Stimulated activated CD4-positive, alpha-beta T cell treated with anti-CD3 and anti-CD28 coated beads, Interleukin-4, amount 100 ng/mL, for 48 hours (primary cell): ENCODE measurements at places on chromosomes 12 and 14.

DNA sequence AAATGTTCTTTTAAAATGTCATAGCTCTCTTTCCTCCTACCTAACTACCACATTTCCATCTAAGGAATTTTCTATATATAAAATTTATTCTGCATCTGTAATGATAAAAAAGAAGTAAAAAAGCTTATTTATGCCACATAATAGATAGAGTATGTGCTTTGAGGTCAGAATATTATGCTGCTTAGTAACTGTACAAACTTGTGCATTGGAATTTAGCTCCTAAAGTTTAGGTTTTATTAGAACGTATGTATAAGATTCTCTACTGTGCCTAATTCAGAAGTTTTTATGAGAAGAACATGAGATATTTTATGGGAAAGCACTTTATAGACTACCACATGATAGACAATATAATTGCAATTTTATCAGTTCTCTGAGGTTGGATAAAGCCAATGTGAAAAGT lies 384.6 kb downstream of the SLC16A7 start:
- no peak for DNase-seq

- no peak for DNase-seq
Measured at GRCh38 chr12:25074954-25075353, 120.0 kb downstream of the DNAI7 start.

DNA sequence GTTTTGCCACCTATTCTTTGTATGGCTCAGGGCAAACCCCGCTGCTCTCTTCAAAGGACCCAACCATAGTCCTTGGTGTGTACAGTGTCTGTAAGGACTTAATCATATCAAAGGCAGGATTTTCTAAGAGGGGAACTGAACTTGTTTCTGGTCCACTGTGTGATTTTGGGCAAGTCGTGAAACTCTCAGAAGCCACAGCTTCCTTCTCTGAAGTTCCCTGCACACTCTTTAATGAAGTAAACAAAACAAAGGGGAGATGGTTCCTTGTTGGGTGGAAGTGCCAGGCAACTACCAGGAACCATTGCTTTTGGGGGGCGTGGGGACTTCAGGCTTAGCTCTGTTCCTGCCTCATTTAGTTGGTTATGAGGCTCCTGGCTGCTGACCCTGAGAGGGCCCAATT lies 152.4 kb downstream of the VRK1 start:
- DNase-seq, result no peak

DNA sequence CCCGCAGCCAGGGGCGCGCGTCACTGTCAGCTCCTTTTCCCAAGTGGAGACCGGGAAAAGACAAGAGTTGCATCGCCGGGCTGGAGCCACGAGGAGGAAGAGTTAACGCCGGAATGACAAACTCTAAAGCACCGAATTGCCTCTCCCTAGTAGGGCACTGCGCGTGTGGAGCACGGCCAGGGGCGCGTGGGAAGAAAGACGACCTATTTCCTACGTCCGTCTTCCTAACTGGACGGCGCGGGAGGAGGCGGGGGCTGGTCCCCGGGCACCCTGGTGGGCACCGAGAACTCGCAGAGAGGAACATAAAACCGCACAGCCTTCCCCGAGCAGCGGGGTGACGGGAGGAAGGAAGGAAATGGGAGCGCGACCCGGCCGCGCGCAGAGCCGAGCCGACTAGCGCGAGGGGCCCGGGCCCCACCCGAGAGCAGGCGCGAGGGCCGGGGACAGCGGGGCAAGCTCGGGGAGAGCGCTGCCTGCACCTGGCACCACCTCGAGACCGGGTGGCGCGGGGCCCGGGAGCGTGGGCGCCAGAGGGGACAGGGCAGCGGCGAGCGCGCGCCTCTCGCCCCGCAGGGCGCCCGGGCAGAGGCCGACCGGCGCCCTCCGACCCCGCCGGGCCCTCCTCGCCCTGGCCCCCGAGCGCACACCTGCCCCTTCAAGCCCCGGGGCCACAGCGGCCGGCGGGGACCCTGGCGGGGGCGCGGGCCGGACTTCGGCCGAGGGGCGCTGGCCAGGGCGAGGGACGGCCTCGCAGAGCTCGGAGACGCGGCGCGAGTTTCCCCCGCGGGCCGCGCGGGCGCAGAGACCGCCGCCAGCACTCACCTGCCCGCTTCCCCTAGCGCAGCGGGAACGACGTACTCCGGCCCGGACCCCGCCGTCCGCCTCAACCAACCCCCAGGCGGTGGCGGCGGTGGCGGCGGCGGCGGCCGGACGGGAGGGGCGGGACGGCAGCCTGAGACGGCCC lies at the start of gene SETD3:
Gene SETD3, minus strand, starts transcription at position 954 of the 964 bp plus-strand sequence. CDS start 15,054 bp downstream, outside the sequence.
- peak; percentile 32 for DNase-seq

DNA sequence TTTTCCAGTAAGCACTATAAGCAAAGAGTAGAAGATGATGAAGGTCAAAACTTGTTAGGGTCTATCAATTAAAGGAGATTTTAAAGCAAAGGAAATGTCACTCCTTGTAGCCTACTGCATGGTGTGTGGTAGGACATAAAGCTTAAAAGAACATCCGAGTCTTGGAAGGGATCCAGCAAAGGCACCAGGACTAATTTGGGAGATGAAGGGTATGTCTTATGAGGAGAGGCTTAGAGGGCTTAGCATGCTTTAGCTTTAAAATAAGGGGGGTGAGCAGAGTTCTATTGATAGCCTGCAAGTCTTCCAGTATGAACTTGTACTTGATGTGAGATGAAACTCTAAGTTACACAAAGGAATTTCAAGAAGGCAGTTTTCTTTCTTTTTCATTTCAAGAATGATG lies 11.8 kb upstream of the MYBPC1 start:
- no peak for DNase-seq

GRCh38 chr12:105278043-105278697 lies 42.2 kb upstream of the APPL2 start:
- DNase-seq, result no peak

GRCh38 chr12:13124656-13125505 lies 21.4 kb upstream of the GSG1 start:
- DNase-seq, result no peak

DNA sequence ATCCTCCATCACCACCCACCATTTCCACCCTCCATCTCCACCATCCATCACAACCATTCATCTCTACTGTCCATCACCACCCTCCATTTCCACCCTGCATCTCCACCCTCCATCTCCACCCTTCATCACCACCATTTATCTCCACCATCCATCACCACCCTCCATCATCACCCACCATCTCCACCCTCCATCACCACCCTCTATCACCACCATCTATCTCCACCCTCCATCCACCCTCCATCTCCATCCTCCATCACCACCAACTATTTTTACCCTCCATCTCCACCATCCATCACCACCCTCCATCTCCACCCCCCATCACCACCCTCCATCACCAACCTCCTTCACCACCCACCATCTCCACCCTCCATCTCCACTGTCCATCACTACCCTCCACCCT lies 4.7 kb upstream of the CEP170B start:
- no peak for DNase-seq
